ENCODE measurements at places on chromosomes 1 and 21. TPM values are rescaled to one million over a fixed set of nuclear protein-coding genes. Genes with fewer than 3 reads are reported as not detected.

Gene GFI1
- 1.1 TPM for total RNA-seq

Gene FGGY
- 8.4 TPM for total RNA-seq

Gene NBPF20
- total RNA-seq = 3.4 TPM

Gene PPIAL4G
- total RNA-seq = not detected

Gene CHD5
- 0.24 TPM for total RNA-seq

Gene SERINC2
- 22.6 TPM for total RNA-seq

Gene UROD
- 139 TPM for total RNA-seq

Gene TPTE
- 5.3 TPM for total RNA-seq

Gene MEGF6
- 1.3 TPM for total RNA-seq

Gene IFI44L
- total RNA-seq = 0.34 TPM

Gene RSPH1
- total RNA-seq = 0.08 TPM

Gene TGFBR3
- 0.72 TPM for total RNA-seq

Gene ZFP69B
- 10.3 TPM for total RNA-seq

Gene BMP8A
- total RNA-seq = 1.3 TPM

Gene KRTAP21-2
- not detected for total RNA-seq

Gene EPHA8
- total RNA-seq = 0.13 TPM

Gene RGS4
- 4.7 TPM for total RNA-seq

Gene JAM2
- total RNA-seq = not detected

Gene ZC3H12A
- total RNA-seq = 14.9 TPM

Gene GOLT1A
- 2.0 TPM for total RNA-seq

Gene C1QTNF12
- total RNA-seq = 7.0 TPM

Gene MATN1
- 0.45 TPM for total RNA-seq

Gene MMP23B
- total RNA-seq = 0.08 TPM

Gene TMPRSS15
- total RNA-seq = 35.2 TPM

Gene TMEM52
- 1.2 TPM for total RNA-seq

Gene CHRM3
- total RNA-seq = 9.9 TPM

Gene JTB
- 219 TPM for total RNA-seq

Gene POU2F1
- total RNA-seq = 17.2 TPM

Gene GSTM1
- 10.0 TPM for total RNA-seq

Gene GNAT2
- 0.34 TPM for total RNA-seq

Gene CFHR2
- total RNA-seq = not detected

Gene RCSD1
- not detected for total RNA-seq

Gene SHISAL2A
- total RNA-seq = not detected

Gene DUSP12
- total RNA-seq = 125 TPM

Gene PHF13
- total RNA-seq = 9.2 TPM

Gene DAB1
- not detected for total RNA-seq

Gene OR14K1
- total RNA-seq = not detected

Measured in A375 (cell line).